ENCODE measurements at places on chromosomes 4 and X.

DNA sequence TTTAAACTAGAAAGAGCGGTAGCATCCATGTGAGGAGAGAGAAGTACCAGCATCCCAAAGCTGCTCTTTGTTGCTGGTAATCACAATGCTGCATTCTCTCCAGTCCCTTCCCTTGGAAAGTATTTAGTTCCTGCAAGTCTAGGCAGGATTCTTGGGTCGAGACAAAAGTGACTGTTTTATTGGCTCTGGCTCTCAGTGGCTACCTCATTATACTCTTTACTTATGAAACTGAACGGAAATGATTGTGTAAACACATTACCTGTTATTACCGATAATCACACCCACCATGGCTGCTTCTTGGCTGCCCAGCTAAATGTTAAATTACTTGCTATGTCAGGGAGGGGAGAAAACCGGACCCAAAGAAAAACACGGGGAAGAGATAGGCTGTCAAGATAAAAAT is 26.2 kb downstream of the ATXN3L start:
- no peak for DNase-seq

DNA sequence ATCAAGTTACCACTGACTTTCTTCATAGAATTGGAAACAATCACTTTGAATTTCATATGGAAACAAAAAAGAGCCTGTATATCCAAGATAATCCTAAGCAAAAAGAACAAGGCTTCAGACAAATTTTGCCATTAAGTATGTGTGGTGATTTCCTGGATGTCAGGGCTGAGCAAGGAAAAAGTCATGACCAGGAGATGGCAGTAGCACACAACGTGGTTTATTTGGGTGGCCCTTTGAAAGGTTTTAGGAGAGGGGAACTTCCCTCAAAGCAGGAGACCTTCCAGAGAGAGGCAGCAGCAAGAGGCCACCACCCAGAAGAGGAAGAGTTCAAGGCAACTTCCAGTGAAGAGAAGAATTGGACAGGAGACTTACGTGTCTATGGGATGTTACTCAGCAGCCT is 18.1 kb upstream of the ZXDB start:
- peak; percentile 37 for DNase-seq

- no peak for DNase-seq
Measured at GRCh38 chr4:121819216-121819965, 4.3 kb downstream of the CCNA2 start.

DNA sequence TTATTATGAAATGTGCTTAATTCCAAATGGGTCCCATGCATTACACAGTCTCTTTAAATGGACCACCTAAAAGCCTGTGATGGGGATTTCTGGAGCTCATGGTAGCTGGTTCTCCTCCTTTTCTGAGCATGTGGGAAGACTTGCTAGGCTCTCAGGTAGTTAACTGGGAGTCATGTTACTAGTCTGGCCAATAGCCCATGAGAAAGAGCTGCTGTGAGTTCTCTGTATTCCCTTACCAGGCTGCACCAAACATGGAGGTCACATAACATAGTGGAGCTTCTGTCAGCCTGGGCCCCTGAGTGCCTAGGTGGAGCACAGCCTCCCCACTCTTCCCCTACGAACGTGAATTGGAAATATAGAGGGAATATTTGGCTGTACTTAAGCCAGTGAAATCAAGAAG is 198.4 kb downstream of the MAML3 start:
- no peak for DNase-seq

DNA sequence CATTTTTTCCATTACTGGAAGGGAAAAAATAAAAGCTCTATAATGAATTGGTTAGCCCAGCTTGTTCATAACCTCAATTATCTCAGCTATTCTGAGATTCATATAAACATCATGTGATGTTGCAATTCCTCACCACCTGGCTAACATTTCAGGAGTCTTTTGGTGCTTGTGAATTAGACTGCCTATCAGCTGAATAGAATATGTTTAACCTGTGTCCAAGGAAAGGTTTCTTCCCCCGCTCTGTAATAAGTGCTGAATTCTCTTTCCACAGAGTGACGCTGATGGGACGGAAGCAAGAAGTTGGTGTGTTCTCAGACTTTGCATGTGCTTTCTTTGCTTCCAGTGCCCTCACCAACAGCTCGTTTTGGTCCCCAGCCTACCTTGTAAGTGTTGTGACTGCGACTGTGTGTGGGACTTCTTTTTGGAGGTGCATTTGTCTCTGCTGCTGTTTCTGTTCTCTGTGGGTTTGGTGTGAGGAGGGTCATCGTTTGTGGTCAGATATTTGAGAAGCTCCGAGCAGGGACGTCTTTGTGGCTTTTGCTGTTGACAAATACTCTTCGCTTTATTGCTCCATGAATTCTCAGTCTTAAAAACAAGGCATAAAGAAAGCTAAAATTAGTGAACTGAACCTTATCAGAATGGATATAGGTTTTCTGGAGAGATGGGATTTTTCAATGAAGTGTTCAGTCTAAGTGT is 61.7 kb downstream of the PPARGC1A start:
- DNase-seq, result no peak

DNA sequence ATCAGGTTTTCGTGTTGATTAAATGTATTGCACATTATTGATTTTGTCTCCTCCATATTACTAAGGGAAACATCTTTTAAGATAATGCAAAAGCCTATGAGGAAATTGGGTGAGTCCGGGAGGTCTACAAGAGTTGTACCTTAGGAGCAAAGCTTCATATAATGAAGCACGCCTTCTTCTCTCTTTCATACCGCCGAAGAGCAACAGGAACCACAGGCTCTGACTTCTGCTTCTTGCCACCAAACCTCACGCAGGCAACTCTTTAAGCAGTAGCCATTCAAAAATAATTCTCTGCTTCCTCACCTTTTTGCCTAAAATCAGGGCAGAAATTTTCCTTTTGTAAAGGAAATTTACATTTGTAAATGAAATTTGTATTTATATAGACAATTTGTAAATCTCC is 139.6 kb downstream of the SPRY1 start:
- no peak for DNase-seq

DNA sequence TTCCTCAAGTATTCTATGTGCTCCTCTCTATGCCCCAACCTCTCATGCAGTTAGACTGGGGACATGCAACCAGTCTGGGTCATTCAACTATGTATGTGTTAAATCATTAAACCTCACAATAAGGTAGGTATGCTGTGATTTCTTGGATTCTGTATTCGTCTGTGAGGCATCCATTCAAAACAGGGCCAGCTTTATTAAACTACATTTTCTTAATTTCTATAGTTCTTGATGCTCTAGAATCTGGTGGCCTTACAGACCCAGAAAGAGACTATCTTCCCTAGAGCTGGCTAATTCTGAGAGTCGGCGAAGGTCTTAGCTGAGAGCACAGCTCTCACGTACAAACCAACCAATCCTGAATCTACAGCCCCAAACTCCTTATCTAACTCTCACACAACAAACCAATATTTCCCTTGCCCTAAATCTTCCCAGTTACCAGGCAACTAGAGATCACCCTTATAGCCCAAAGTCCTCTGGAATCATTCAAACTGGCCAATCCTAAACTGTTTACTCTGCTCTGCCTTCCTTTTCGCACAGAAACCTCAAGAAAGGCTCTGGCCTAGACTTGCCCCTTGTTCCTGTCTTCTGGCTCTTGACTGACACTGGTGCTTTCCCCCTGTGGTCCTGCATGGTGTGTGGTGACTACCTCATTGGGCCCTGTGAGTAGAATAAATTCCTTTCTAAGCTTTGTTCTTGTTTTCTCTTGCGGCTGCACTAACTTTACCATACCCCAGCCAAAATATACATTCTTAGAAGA is 203.5 kb upstream of the TET2 start:
- DNase-seq, result peak; percentile 28

DNA sequence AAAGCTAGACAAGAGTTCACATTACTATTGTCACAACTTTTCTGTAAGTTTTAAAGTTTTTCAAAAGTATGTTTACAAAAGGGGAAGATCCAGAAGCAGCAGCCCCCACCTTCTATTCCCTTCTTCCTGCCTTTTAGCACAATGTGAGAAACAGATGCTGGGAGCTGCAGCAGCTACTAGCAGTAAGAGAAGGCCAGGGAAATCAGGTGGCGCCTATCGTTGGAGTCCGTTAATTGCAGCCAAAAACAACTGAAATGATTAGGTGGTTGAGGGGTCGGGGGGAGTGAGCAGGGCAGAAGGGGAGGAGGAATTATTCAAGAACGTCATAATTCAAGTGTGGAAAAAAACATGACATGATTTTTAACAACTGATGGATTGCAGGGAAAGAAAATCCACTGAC is 27.4 kb downstream of the FRYL start:
- DNase-seq, result no peak

GRCh38 chr4:73257651-73258435 is 755 bp downstream of the ANKRD17 start:
- peak; percentile 11 for DNase-seq

GRCh38 chrX:84690228-84690627 is 188.0 kb upstream of the HDX start:
- no peak for DNase-seq

DNA sequence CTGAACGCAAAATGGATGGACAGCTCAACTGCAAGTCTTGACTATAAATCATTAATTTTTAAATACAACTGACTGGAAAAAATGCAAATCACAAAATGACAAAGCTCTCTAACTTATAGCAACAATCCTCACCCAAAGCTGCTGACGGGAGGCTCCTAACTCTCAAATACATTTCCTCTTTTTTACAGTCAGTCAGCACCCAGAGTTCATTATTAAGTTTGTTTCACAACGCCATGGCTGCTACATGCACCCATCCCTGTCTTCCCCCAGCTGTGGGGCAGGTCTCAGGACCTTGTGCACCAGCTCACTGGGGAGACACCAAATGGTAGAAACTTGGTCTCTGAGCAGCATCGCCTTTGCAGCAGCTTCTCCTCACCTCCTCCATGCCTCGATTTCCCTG is 97.6 kb downstream of the SLC34A2 start:
- no peak for DNase-seq

GRCh38 chr4:98510757-98511517 is 147.5 kb downstream of the TSPAN5 start:
- no peak for DNase-seq

GRCh38 chrX:56766554-56767347 is 37.7 kb downstream of the NBDY start:
- DNase-seq, result no peak

GRCh38 chr4:153788413-153789276 is at the start of gene SFRP2:
Gene SFRP2, minus strand, starts transcription at chr4:153789083. Its CDS starts 248 bp downstream, at chr4:153788835.
- DNase-seq, result no peak

DNA sequence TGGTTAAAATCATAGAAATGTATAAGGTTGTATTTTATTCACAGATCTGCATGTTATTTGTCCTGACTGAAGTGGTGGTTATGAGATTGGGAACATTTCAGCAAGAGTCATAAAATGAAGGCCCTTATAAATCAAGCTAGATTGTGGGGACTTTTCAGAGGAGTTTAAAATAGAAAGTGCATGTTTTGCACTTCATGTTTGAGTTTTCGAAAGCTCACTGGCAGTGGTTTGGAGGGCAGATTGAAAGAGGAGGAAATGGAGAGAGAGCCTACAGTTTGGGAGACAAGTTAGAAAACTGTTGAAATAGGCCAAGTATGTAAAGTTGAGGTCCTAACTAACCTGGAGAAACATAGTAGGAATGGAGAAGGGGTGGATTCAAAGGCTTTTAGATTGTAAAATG is 124.9 kb downstream of the KDM6A start:
- DNase-seq, result no peak

- DNase-seq, result no peak
Measured at GRCh38 chr4:106806158-106806797, 229.8 kb downstream of the DKK2 start.

GRCh38 chr4:186627226-186627865 is 72.0 kb upstream of the MTNR1A start:
- DNase-seq, result no peak

GRCh38 chrX:47796433-47796906 is 40.2 kb upstream of the ZNF81 start:
- no peak for DNase-seq

Measured in CD4-positive, alpha-beta T cell treated with Interleukin-12 subunit alpha and Interleukin-12 subunit beta, for 1 hour (primary cell).